ENCODE measurements at places on chromosomes 2 and 18.

DNA sequence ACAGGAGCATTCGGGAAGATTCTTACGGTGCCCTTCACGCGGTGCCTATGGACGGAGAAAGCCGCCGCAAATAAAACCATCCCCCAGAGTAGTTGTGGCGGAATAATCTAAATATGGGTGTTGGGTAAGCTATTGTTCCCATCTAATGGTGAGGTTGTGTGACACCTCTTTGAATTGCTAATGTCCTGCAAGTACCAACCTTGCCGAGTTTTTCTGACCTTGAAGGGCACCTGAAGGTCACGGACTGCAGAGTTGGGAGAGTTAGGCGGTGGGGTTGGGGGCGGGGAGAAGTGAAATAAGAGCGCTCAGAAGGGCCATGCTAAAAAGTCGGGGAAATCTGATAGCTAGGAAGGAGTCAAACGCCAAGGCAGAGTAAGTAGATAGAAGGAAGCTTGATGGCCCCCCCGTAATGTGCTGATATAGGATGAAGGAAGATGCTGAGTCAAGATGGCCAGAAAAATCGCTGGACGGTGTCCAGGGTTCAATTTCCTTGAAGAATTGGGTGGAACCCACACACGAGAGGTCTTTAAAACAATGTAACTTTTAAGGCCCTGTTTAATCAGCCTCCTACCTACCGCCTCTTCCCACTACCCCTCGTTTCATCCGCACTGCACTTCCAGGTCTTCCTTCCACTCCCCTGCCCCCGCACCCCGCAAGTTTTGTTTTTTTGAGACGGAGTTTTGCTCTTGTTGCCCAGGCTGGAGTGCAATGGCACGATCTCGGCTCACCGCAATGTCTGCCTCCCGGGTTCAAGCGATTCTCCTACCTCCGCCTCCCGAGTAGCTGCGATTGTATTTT is 600 bp downstream of the KATNAL2 start:
- no peak for DNase-seq

- DNase-seq = no peak
Measured at GRCh38 chr18:8962192-8962779, 140.2 kb upstream of the NDUFV2 start.

GRCh38 chr2:156532989-156533388 is 96.8 kb downstream of the GPD2 start:
- no peak for DNase-seq

DNA sequence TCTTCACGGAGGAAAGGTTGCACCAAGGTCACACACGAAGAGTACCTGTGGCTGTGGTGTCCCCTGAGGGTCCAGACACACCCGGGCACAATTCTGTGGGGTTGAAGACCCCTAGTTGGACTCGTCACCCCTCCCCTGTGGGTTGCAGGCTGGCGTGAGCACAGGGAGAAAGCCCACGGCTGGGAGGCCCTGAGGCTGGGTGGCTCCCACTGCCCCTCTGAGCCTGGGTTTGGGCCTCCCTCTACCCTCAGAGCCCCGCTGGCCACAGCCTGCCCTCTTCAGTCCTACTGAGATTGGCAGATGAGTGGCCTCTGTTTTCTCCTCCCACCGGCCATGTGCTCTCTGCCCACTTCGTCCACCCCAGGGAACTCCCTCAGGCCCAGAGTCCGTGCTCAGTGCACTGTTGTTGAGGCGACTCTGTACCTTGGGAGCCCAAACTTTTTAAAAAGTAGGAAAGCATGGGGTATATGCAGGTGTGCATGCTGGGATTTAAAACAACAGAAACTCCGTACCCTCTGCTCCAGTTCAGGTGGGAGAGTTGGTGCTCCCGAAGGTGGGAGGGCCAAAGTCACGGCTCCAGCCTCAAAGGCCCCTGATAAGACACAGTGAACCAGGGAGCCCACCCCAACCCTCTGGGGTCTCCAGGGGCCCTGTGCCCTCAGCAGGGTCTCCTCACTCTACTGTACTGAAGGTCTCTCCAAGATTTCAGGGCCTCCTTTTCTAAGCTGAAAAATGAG is 19.1 kb downstream of the RAMP1 start:
- no peak for DNase-seq

DNA sequence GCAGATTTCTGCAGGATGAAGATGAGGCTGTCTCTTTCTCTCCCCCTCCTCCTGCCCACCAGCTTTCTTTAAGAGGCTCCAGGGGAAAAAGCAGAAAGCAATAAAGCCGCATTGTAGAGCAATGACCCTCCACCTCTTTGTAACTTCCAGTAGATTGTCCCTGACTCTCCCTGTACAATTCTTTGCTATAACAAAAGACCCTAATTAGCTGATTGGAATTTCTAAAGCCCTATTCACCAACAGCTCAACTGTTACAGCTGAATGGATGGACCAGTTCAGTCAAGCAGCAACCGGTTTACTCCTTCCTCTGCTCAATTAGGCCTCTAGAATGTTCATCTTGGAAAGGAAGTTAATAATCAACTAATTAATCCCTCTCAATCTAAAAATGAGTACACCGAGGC is 301.0 kb downstream of the STK39 start:
- no peak for DNase-seq

- DNase-seq = no peak
Measured at GRCh38 chr2:240427729-240428128, 7.7 kb upstream of the GPC1 start.

GRCh38 chr18:65527879-65528633 is 222.8 kb upstream of the CDH7 start:
- no peak for DNase-seq

GRCh38 chr2:64115808-64116598 is 28.2 kb downstream of the PELI1 start:
- no peak for DNase-seq

DNA sequence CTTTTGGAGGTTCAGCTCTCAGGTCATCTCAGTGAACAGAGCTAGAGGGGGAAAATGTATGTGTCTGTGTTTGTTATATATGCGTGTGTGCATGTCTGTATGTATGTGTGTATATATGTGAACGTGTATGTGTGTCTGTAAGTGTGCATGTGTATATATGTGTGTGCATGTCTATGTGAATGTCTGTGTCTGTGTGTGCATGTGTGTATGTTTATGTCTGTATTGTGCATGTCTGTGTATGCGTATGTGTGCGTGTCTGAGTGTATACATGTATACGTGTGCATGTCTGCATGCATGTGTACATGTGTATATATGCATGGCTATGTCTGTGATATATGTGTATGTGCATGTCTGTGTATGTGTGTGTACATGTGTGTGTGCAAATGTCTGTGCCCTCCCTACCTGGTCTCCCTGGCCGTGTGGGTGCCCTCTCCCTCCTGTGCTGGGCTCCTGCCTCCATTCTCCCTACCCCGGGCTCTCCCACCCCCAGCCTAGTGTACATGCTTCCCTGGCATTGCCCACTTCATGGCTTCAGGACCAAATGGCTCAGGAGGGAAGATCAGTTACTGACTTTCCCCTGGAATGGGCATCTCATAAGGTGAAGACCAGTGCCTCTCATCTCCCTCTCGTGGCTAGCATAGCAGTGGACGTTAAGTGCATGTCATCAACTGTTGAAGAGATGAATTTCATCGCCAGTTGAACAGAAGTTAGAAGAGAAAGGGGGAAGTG is 49.9 kb downstream of the TRAF3IP1 start:
- no peak for DNase-seq

GRCh38 chr2:112869258-112869842 is 32.8 kb upstream of the IL1B start:
- DNase-seq = no peak

GRCh38 chr18:3773303-3773702 is 323.3 kb downstream of the TGIF1 start:
- DNase-seq = no peak

GRCh38 chr2:8551622-8552074 is 130.2 kb upstream of the ID2 start:
- DNase-seq = no peak

DNA sequence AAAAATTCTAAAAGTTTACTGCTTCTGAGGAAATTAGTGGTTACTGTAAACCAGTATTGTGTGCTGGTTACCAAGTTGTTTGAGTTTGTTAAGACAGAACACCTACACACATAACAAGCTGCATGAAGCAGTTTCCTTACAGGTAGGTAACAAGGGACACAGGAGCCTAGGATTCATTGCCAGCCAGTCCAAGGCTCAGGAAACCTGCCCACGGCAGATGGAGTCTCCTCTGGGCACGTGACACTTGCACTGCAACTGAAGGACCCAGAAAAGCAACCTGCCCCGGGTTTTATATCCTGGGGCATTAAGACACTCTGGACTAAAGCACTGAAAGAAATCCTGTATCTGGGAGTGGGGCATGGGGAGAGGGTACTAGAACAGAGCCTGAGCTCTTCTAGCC is 639.3 kb downstream of the ADCYAP1 start:
- DNase-seq = no peak

DNA sequence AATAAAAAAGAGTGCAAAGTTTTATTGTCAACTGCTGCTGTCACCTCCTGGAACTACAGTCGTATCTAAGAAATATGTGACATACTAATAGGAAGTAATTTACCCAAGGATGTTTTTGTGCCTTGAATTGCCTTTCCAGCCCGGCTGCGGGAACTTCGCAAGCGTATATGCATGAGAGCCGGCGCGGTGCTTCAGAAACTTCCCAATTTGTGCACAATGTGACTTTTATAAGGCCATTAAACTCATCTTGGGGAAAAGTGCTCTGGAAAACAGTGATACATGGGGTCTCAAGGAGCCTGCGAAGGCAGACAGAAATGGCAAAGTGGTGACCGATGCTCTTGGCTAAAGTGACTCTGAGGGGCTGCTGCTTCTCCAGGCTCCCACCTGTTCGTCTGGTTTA is 41.7 kb upstream of the CELF4 start:
- DNase-seq = no peak

DNA sequence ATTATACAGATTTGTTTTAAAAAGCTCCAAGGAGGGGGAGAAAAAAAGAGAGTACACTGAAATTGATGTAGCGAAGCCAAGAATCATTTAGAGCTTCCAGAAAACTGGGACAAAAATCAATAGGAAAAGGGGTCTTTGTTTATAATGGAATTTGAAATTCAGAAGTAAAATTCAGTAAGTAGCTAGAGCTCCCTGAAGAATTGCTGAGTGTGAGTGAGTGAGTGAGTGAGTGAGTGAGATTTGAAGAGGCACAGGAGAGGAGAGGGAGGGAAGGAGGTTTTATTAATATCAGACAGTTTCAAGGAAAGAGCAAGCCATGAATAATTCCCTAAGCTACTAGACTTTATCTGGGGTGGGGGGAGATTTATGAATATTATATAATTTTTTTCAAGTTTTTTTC is 60.7 kb upstream of the ARHGAP28 start:
- DNase-seq = no peak

DNA sequence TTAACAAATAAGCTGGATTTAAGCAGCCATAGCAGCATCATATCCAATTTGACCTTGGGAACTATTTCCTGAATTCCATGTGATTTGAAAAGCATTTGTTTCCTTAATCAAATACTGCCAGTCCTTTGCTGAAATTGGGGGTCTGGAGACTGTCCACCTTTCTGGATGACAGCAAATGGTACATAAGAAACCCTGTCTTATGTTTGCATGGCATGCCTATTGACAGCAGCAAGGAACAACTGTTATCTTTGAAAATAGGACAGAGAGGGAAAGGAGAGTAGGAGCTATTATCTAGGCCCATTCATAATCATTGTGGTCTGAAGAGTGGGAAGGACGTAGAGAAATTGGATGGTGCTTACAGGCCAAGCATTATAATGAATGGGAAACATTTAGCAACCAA is 129.2 kb upstream of the CTNNA2 start:
- DNase-seq = no peak

DNA sequence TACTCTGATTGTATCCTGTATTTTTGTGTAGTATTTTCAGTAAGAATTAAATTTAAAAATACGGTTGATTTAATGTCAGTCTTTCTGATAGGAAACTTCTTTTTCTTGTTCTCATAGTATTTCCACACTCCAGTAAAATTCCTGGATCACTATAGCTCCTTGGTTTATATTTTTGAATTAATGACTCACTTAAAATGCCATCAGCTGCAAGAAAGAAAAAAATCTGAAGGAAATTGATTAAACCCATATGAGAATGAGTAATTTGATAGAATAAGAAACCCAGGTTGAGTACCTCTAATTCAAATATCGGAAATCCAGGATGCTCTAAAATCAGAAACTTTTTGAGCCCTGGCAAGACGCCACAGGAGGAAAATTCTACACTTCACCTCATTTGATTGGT is 186.8 kb upstream of the RND3 start:
- no peak for DNase-seq

GRCh38 chr2:30683236-30683956 is 123.8 kb downstream of the CAPN13 start:
- no peak for DNase-seq

GRCh38 chr2:112004253-112004645 is 50.8 kb upstream of the TMEM87B start:
- no peak for DNase-seq

- DNase-seq = no peak
Measured at GRCh38 chr2:46690825-46691224, 211.5 kb downstream of the TMEM247 start.

DNA sequence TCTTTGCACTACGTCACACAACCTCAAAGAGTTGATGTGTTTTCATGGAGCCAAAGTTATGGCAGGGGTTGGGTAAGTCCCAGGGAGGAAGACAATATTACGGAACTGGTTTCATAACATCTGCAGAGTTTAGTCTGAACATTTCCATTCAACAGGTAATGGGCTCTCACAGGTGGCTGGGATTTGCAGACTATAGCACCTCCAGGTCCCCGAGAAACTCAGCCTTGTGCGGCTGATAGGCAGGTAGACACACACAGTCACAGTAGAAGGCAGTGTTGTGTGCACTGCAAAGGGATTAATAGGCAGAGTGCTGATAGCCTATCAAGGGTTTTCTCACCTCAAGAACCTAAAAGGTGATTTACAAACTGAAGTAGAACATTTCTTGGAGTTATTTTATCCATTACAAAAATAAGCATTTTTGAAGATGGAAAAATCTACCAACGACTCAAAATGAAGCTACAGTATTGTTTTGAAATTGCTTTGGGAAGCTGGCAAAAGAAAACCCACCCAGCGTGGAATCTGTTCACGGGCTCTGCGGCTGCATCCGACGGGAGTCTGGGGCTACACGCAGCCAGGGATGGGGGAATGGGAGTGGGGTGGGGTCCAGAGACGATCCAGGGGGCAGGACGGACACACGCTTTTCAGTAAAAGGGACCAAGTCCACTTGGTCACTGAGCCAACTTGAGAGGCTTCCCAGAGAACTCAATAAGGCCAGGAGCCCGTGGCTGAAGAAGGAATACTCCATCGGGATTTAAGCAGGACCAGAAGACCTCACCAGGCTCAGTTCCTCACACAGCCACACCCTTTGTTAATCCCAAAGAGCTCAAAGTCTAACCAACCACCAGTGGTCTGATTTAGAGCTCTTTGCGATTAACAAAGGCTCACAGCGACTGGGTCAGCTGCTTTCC is 82.9 kb downstream of the CHRNA1 start:
- DNase-seq = no peak

DNA sequence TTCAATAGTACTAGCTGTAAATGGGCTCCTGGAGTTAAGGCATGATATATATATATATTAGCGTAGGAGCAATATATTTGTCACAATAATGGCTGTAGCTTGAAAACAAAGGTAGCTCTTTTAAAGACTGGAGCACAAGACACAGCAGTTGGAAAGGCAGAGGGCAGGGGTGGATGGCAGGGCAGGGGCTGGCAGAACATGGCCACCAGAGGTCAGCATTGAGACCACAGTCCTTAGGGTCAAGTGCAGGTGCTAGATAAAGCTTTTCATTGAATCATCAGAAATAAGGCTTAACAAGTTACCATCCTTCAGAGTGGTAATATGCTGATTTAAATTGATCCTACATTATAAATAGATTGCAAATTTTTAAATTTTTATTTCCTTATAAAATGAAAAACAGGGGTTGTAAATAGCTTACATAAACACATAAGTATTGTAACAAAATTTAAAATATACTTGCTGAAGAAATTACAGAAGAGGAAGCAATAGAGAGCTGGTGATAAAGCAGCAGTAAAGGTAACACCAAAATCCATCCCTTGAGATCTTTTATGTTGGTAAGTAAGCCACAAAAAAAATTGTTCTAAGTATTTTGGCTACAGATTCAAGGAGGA is 161.2 kb upstream of the PIEZO2 start:
- no peak for DNase-seq

Measured in activated CD8-positive, alpha-beta memory T cell treated with anti-CD3 and anti-CD28 coated beads for 48 hours (primary cell).